ENCODE measurements at places on chromosomes 16 and 17. TPM values are rescaled to one million over a fixed set of nuclear protein-coding genes. Genes with fewer than 3 reads are reported as not detected.

DNA sequence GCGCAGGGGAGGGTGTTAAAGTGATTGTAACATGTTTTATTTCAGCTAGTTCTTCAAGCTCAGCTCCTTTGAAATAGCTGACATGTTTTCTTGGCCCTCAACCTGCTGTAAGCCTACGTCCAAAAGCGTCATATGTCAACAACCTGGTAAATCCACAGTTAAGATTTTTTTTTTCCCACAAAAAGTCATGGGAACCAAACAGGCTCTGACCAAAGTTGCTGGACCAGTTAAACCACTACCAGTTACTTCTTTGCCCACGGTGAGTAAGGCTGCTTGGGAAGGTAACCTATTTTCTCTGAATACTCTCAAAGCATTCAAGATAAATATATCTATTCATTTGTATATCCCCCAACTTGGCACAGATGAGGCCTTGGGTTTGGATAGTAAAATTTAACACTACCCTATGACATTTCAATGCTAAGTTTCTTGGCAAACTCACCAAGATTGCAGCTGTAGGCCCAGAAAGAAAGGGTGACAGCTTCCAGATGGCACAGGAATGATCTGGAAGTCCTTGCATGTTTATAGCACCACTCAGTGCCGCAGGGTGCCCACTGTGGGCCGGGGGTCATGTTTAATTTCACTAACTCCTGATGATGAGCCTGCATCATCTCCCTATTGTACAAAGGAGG, 166.2 kb downstream of the XYLT1 start:
- no peaks in the 10 kb centered on the region for H3K27me3 ChIP-seq
- no peak for DNase-seq
- H3K27ac ChIP-seq, result no peak overlapping the region
- peaks cover 40% of the 10 kb centered on the region for H3K4me1 ChIP-seq

- H3K27me3 ChIP-seq, result no peaks in the 10 kb centered on the region
- H3K4me3 ChIP-seq, result no peak overlapping the region
- peak overlapping the region; percentile 43 for H3K27ac ChIP-seq
- peaks cover 79% of the 10 kb centered on the region for H3K36me3 ChIP-seq
Observed at GRCh38 chr17:7590743-7591142, 849 bp upstream of the SOX15 start.

GRCh38 chr16:83826146-83826913, 18.6 kb downstream of the HSBP1 start:
- H3K36me3 ChIP-seq, result no peaks in the 10 kb centered on the region
- no peak overlapping the region for H3K27ac ChIP-seq
- peak; percentile 72 for DNase-seq
- no peak overlapping the region for H3K4me3 ChIP-seq
- no peaks in the 10 kb centered on the region for H3K27me3 ChIP-seq

DNA sequence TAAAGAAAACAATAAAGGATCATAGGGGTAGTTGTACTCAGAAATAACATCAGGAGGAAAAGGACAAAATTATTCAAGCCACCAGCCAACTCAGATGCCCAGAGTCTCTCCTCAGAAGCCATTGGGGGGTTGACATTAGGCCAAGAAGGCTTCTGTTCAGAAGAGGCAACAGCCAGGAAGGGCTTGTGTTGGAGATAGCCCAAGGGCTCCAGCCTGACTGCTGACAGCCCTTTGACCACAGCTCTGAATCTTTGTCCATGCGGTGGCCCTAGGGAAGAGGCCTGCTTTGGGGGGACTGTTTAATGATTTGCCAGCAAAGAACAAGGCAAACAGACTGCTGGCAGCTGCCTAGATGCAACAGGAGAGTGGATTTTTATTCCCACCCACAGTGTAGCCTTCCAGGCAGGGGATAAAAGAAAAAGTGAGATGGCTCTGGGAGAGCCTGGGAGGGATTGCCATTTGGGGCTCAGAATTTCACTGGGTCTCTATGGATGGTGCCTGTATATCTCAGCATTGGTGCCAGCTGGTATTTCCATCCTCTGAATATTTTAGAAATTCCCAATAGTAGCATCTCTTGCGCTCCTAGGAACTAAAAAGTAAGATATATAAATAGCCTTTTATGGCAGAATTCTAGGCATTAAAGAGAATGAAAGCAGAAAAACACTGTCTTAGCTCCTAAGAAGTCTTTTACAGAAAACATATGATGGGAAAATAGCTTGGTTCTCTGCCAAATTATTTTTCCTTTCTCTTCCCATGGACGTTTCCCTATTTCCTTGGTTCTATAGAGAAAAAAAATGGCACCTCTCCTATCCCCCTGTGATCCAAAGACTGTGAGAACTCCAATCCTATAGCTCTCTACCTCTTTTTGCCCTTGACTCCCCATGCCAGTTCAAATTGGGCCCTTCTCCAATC, 29.4 kb upstream of the SUPT4H1 start:
- H3K27ac ChIP-seq, result peak overlapping the region; percentile 66
- peak overlapping the region; percentile 9 for H3K4me3 ChIP-seq
- no peaks in the 10 kb centered on the region for H3K27me3 ChIP-seq
- H3K4me1 ChIP-seq, result peaks cover 71% of the 10 kb centered on the region

- DNase-seq, result no peak
- peaks cover 4% of the 10 kb centered on the region for H3K36me3 ChIP-seq
- no peak overlapping the region for H3K27ac ChIP-seq
- H3K27me3 ChIP-seq, result peaks cover 2% of the 10 kb centered on the region
Observed at GRCh38 chr16:14289692-14290340, 218.7 kb downstream of the MRTFB start.

DNA sequence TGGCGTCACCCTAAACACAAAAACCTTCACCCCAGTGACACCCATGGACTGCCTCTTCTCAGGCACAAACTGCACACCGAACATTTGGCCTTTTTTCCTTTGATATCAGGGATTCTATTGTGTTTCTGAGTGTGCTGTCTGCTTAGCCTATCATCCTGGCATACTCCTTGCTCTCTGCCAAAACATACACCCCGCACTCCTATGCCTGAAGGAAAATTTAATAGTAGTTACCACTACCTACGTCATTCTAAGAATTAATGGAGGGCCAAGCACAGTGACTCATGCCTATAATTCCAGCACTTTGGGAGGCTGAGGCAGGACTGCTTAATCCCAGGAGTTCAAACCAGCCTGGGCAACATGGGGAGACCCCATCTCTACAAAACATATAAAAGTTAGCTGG, 19.9 kb upstream of the SLFN13 start:
- no peak for DNase-seq
- no peak overlapping the region for H3K4me3 ChIP-seq
- H3K4me1 ChIP-seq, result peaks cover 25% of the 10 kb centered on the region
- no peak overlapping the region for H3K27ac ChIP-seq
- H3K27me3 ChIP-seq, result no peaks in the 10 kb centered on the region

DNA sequence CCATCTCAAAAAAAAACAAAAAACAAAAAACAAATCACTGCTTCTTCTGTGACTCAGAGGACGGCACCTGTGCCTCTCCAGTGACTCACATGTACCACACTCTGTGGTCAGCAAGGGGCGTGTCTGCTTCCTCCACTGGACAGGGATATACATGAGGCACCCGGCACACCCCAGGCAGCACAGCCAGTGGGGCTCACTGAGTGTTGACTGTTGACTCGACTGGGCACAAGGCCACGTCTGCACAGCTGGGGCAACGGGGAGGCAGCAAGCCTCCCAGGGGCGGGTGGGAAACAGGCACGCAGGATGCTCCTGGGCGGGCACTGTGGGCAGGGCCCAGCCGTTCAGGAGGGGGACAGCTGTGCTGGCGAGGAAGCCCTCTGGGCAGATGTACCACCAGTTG, 64.1 kb downstream of the TIMM22 start:
- H3K27ac ChIP-seq, result no peak overlapping the region
- H3K36me3 ChIP-seq, result peaks cover 50% of the 10 kb centered on the region
- no peaks in the 10 kb centered on the region for H3K4me1 ChIP-seq
- H3K4me3 ChIP-seq, result no peak overlapping the region
- no peaks in the 10 kb centered on the region for H3K27me3 ChIP-seq

BORCS6 gene
- total RNA-seq, result 7.8 TPM

CMTM2 gene
- 0.30 TPM for total RNA-seq
